ENCODE measurements at places on chromosomes 7 and 10.
A peak's percentile ranks its signal among the peaks of the same experiment; 100 is the strongest.

GRCh38 chr10:110936757-110937156 is 17.4 kb downstream of the SHOC2 start:
- DNase-seq: no peak

GRCh38 chr7:50779427-50779826 is 3.3 kb downstream of the GRB10 start:
- no peak for DNase-seq

- peak; percentile 95 for DNase-seq
These were observed 37.9 kb downstream of the VOPP1 start for GRCh38 chr7:55534262-55534915.

- DNase-seq: peak; percentile 2
These were observed 795 bp downstream of the LHFPL3 start for GRCh38 chr7:104328970-104329825.

DNA sequence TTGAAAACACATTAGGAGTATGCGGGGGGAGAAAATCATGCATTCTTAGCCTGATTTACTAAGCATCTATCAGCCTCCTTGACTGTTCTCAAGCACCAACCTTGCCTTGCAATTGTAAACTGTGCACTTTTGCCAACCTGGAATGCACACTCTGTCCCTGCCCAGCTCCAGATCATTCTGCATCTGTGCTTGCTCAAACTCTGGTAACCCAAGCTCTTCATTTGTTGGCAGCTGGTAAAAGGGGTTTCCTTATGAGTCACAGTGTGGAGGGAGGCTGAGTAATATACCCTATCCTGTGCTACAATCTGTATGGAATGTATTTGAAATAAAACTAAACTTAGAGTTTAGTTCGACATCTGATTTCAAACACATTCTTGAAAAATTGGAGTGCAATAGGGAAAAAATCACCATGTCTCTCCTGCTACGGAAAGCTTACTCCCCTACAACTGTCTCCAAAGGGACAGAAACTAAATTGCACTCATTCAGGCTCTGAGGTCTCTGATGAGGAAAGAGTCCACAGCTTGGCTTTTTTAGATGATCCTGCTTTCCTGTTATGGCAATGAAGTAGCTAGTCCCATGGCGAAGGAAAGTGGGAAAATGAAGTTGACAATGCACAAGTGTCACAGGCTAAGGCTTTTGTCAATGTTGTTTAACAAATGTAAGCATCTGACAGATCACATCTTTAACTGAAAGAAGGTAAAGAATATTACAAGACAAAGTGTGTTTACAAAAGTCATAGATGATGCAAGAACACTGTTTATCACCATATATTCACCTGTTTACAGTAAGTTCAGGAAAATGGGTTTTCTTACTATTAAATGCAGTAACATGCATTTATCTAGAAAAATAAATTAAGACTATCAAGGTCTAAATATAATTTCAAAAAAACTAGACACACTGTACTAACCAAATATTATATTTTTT is 61.9 kb downstream of the TES start:
- DNase-seq: no peak

GRCh38 chr7:24025094-24025493 is 258.9 kb upstream of the NPY start:
- DNase-seq: no peak

GRCh38 chr7:1236831-1237701 is 4.4 kb downstream of the UNCX start:
- no peak for DNase-seq

GRCh38 chr10:123635131-123635530 is 31.0 kb upstream of the GPR26 start:
- DNase-seq: no peak
